Left lobe of liver (tissue), 2 donors: ENCODE measurements at places on chromosomes 2 and 18. TPM values are rescaled to one million over a fixed set of nuclear protein-coding genes. Genes with fewer than 3 reads are reported as not detected.
A peak's percentile ranks its signal among the peaks of the same experiment; 100 is the strongest.

DNA sequence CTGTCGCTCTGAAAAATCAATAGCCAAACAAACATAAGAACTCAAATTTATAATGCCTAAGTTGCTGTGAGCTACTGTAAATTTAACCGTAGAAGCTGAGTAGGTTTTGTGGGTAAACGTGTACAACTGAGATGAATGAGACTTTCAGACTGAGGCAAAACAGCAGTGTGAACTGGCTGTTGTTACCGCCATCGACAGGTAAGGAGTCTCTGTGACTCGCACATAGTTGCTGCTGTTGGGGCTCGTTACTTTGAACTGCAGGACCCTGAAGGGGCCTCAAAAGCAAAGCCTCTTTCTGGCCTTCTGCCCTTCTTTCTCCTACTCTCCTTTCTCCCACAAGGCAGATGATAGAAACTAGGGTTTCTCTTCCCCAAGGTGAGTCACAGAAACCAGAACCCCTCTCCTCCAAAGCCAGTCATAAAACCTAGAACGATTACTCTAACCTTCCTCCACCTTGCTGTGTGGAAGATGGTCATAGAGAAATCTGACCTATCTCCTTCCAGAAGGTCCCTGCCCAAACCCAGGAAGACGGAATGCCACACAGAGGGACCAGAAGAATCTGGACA is 101.2 kb downstream of the DLGAP1 start:
- no peak for DNase-seq

- no peak for DNase-seq
Observed at GRCh38 chr2:148982282-148982681, 56.2 kb upstream of the LYPD6B start.

The FKBP1B gene
- 9.5 TPM for total RNA-seq

- DNase-seq = no peak
Observed at GRCh38 chr2:144529841-144530240, 9.9 kb upstream of the ZEB2 start.

DNA sequence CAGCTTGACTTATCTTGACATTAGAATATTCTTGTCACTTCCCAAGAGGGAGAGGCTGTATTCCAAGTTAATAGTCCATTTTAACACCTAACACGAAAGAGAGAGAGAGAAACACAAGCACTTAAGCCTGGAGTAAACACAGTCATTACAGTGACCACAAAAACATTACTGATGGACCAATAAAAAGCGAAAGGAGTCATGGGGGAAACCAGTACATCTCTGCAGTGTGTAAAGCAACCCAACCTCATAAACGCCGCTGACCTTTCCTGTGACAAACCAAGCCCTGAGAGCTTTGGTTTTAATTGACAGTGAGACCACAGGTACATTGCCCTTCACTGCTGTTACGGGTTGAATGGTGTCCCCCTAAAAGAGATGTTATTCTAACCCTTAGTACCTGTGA is 78.3 kb downstream of the SMAD4 start:
- no peak for DNase-seq

The TTN gene
- total RNA-seq = 1.1 TPM

- DNase-seq = no peak
Observed at GRCh38 chr18:2797951-2798350, 48.9 kb upstream of the EMILIN2 start.

- no peak for DNase-seq
Observed at GRCh38 chr2:10202131-10202665, 79.7 kb downstream of the RRM2 start.

- DNase-seq = no peak
Observed at GRCh38 chr2:184596819-184597411, 1.4 kb upstream of the ZNF804A start.

- DNase-seq = no peak
Observed at GRCh38 chr2:199273042-199273511, 184.7 kb downstream of the SATB2 start.

The C1D gene
- 7.9 TPM for total RNA-seq

DNA sequence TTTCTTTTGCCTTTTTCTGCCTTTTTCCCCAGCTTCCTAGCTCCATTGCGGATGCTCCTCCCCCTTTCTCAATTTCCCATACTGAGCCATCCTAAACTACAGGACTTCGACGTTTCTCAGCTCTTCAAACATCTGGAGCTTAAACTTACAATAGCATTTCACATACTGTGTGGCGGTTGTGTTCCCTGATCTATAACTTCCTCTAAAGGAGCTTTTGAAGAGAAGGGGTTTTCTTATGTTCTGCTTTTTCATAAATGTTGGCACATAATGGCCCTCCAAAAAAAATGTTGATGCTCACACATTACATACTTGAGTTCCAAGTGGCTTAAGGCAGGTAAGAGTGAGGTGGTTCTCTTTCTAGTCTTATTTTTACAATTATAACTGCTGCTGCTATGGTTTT is 87.4 kb downstream of the RNF144A start:
- DNase-seq = no peak

DNA sequence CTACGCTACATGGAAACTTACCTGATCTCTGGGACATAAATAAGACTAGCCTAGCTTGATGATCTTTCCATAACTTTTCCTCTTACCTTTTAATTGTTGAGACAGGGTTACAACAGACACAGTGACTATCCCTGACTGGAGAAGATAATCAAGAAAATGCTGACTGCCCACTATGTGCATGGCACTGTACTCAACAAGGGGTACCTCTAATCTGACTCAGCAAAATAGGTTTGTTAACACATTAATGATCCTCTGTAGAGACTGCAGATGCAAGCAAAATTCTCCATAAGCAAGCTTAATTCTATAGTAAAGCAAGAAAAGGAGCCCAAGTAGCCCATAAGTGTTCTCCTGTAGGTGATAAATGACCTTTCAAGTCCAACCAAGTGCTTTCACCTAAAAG is 25.5 kb downstream of the ACVR1C start:
- no peak for DNase-seq

DNA sequence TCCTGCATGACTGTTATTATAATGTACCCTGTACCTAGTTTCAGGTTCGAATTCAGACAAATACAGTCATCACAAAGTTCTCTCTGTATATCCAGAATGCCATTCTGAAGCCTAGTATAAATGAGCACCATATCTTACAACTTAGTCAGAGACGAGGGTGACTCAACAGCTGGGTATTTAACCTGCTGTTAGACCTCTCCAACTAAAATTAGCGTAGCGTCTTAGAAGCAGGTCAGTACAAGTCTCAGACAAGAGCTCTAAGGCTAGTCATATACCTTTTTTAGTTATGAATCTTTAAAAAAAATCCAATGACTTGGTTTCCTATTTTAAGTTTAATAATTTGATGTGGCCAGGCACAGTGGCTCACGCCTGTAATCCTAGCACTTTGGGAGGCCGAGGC is 74.1 kb downstream of the CABYR start:
- DNase-seq = no peak

The KANSL1L gene
- 14.2 TPM for total RNA-seq

DNA sequence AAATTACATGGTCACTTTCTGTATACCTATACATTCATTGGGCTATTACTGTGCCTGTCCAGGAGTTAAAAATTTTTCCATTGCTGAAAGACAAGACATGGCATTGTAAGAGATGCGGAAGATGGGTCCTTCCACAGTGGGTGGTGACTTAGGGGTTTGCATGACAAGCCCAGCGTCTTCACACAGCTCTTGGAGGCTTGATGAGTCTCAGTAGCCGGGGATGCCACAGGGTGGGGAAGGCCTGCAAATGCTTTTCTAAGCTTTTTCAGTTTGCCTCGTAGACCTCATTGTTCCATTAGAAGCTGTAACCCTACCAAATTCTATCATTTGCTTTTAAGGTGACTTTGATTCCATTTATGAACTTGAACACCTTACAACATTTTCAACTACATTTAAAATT is 18.1 kb upstream of the MAPRE3 start:
- no peak for DNase-seq

GRCh38 chr2:216522892-216523502 is 24.4 kb downstream of the RPL37A start:
- peak; percentile 52 for DNase-seq

The DOK6 gene
- 2.4 TPM for total RNA-seq

The CHRND gene
- not detected for total RNA-seq

The CXCR4 gene
- 2.0 TPM for total RNA-seq

GRCh38 chr2:170047331-170048065 is 130.4 kb upstream of the MYO3B start:
- no peak for DNase-seq

The UGT1A6 gene
- 181 TPM for total RNA-seq

- no peak for DNase-seq
Observed at GRCh38 chr18:24959051-24959476, 392.9 kb downstream of the ZNF521 start.

The KCNG3 gene
- not detected for total RNA-seq

GRCh38 chr2:69118609-69119008 is 105.6 kb downstream of the ANTXR1 start:
- DNase-seq = no peak
